ENCODE measurements at places on chromosomes 3 and 15.

DNA sequence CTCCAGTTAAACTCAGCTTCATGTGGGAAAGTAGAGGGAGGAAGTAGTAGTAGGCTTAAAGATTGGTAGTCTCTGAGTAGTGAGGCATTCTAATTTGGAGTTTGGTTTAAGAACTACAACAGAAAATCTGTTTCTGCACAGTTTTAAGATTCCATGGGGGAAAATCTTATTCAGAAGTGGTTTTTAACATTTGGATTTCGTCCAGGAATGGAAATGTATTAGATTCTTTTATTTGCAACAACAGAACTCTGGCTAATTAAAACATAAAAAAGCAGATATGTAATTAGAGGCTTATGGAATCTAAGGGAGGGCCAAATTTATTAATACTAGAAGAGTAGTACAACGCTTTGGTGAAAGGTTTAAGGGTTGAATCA lies 36.0 kb downstream of the NECTIN3 start:
- no peak for DNase-seq

DNA sequence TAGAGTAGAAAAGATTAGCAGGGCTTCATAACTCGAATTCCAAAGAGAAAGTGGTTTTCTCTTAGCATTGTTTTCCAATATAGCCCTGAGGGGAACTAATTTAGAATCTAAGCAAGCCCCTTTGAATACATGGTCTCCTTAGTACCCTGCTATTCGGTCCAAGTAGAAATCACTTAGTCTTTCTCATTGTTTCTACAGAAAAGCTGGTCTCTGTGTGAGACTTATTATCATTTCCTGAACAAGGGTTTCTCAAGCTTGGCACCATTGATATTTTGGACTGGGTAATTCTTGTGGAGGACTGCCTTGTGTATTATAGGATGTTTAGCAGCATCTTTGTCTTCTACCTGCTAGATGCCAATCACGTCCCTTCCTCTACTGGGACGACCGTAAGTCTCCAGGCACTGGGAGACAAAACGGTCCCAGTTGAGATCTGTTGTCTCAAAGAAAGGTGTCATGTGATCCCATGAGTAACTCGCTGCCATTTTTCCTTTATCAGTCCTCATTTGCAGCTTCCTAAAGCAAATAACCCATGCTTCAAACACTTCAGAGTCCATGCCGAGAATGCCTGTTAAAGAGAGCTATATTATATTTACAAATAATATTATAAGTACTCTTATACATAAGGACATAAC lies 230.7 kb upstream of the SLCO3A1 start:
- no peak for DNase-seq

GRCh38 chr3:11554666-11555065 lies 89.0 kb downstream of the VGLL4 start:
- no peak for DNase-seq

DNA sequence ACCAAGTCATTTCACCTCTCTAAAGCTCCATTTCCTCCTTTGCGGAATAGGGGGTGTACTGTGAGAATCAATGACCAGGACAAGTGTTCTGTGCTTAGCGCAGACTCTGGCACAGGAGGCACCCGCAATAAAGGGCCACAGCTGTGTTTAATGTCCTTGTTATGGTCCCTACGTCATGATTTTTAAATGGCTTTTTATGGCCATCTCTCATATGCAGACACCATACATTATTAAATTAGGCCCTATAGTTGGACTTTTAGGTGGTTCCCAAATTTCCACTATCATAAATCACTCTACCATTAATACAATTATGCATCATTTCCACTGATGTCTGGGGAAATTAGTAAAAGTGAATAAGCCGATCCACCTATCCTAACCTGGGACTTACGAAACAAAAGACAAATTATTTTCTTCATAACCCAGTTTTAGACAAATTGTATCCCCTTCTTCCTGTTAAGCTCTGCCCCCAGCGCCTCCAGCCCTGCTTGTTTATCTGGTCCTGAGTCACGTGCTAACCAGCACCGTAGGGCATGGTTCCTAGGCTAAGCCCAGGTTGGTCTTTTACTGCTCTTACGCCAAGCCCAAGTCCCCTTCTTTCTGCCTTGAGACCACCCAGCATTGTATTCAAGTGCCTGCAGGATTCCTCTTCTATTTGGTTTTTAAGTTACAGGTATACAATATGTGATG lies 278.3 kb downstream of the SHQ1 start:
- DNase-seq, result no peak

DNA sequence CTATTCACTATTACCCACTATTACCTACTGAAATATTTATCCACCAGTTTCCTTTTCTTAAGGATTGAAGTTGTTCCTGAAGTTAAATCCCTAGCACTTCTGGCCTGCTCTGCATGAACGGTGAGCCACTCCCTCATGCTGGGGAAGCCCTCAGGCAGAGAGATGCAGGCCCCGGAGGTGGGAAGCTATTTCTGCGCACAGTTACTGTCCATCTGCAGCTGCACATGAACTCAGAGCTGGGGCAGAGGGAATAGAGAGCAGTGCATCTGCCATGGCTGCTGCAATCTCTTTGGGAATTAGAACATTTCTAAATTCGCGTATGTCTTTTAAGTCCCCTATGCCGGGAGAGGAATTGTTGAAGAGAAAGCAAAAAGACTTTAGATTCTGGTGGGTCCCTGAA lies 6.3 kb upstream of the GALNT15 start:
- no peak for DNase-seq

- no peak for DNase-seq
Measured at GRCh38 chr3:105791131-105791530, 77.7 kb downstream of the CBLB start.

DNA sequence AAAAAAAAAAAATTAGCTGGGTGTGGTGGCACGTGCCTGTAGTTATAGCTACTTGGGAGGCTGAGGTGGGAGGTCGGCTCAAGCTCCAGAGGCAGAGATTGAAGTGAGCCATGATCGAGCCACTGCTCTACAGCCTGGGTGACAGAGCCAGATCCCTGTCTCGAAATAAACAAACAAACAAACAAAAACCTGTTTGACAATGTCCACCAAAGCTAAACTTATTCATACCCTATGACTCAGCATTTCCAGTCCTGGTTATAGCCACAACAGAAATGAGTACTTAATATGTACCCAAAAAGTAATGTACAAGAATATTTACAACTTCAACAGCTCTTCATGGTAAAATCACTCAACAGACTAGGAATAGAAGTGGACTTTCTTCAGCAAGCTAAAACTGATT lies 31.1 kb downstream of the SERP1 start:
- no peak for DNase-seq

GRCh38 chr3:7973006-7973405 lies 528.6 kb upstream of the LMCD1 start:
- no peak for DNase-seq

GRCh38 chr3:195692354-195692685 lies 28.5 kb upstream of the MUC20 start:
- DNase-seq, result no peak

- no peak for DNase-seq
Measured at GRCh38 chr3:171200052-171200749, 173.7 kb upstream of the SLC2A2 start.

DNA sequence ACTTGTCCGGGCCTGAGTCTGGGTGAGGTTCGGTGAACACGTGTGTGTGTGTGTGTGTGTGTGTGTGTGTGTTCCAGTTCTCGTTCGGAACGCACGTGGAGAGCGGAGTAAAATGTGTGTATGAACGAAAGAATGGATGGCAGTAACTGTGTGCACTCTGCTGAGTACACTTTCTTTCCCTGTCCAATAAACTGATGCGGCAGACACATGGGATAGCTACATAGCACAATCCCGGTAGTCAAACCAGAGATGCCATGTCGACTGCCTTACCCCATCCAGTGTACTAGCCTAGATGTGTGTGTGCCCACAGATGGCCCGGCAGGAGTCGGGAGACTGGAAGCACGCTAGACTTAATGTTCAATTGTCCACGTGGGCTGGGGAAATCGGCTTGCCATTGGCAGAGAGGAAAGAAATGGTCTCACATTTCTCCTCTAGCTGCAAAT lies 507 bp upstream of the GOLIM4 start:
- DNase-seq, result no peak

- no peak for DNase-seq
Measured at GRCh38 chr3:3801494-3801841, 2.2 kb downstream of the LRRN1 start.

GRCh38 chr15:95840855-95841254 lies 489.6 kb upstream of the NR2F2 start:
- DNase-seq, result no peak
